Stimulated activated CD8-positive, alpha-beta memory T cell treated with anti-CD3 and anti-CD28 coated beads, Interleukin-7, amount 100 ng/mL, for 4 hours (primary cell): ENCODE measurements at places on chromosomes 6 and 20.

DNA sequence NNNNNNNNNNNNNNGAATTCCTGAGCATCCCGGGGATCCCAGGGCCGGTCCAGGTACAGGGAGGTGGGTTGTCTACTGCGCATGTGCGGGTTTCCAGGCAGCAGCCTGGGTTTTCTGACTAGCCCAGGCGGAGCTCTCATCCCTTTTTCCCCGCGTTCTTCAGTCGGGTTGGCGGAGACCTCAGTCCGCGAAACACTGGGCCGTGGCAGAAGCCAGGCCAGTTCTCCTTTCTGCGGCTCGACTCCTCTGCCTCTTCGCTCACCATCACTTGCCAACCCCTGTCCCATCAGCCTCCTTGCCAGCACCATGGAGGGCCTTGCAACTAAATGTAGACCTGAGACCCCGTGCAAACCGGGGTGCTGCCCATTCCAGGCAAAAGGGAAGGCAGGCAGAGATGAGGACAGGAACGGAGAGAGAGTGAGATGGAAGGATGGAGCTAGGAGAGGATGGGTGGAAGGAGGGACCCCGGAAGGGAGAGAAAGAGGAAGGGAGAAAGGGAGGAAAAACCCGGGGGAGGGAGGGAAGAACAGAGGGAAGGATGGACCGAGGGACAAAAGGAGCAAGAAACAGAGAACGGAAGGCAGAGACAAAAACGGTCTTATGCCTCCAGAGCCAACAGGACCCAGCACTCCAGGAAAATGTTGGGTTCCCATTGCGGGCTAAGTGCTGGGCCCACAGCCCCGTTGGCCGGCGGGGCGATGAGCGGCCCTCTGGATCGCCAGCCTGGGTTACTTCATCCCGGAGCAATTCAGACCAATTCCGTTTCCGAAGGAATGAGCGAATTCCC, 445.4 kb upstream of the DEFB115 start:
- no peak for DNase-seq

GRCh38 chr6:48611332-48611731, 500.3 kb upstream of the PTCHD4 start:
- no peak for DNase-seq

DNA sequence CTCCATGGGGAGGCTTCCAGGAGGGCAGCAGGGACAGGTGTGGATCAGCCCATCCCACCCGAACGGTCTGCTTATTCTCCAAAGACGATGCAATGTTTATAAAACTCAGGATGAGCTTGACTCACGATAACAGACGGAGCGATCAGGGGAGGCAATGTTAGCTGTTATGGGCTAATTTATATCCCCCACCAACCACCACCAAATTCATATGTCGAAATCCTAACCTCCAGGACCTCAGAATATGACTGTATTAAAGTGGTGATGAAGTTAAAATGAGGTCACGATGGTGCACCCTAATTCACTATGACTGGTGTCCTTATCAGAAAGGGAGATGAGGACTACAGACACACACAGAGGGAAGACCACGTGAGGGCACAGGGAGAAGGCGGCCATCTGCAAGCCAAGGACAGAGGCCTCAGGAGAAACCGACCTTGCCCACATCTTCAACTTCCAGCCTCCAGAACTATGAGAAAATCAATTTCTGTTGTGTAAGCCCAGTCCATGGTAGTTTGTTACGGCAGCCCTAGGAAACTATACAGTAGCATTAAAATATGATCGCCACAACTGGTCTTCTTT, 7.0 kb downstream of the ADTRP start:
- DNase-seq, result no peak

DNA sequence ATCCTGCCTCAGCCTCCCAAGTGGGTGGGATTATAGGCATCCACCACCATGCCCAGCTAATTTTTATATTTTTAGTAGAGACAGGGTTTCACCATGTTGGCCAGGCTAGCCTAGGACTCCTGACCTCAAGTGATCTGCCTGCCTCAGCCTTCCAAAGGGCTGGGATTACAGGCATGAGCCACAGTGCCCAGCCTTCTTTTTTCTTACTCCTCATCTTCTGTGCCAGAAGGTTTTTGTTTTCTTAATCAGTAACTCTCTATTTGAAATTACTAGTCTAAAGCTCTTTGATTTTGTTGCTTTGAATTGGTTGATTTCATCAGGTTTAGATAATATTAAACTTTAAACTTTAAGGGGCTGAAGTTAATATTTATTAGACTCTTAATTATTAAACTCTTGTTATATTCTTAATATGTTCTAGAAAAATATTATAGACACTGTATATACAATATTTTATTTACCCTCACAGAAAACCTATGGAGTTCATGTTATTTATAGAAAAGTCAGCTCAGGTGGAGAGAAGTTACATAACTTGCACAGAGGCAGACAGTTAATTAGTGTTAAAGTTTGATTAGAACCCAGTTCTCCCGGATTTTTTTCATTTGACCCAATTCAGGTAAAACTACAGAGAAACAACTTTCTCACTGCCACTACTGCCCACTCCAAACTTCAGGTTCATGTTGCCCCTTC, 177.4 kb upstream of the SGK1 start:
- DNase-seq, result no peak

- DNase-seq, result no peak
Measured at GRCh38 chr6:152399399-152399798, 237.8 kb downstream of the SYNE1 start.

- DNase-seq, result no peak
Measured at GRCh38 chr6:95576218-95576997, 927 bp upstream of the MANEA start.

- DNase-seq, result no peak
Measured at GRCh38 chr6:139587469-139587868, 213.0 kb upstream of the CITED2 start.

DNA sequence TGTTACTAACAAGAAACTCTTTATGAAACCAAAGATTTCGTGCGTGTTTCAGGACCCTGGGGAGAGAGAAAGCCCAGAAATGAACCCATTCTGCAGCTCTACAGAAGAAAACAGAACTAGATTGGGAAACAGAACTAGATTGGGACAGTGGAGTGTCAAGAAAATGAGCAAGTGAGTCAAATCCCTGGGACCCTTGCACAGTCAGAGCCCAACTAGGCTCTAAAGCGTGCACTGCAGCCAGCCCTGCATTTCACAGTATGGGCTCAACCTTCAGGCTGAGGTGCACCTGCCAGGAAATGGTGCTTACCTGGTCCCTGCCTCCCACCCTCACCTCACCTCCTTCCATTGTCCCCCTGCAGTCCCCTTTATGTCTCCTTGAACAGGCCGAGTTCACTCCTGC, 39.7 kb downstream of the BFSP1 start:
- DNase-seq, result no peak

GRCh38 chr6:147708170-147708569, 199.7 kb downstream of the SAMD5 start:
- DNase-seq, result no peak

- no peak for DNase-seq
Measured at GRCh38 chr20:49573900-49574416, 6.0 kb upstream of the PTGIS start.

DNA sequence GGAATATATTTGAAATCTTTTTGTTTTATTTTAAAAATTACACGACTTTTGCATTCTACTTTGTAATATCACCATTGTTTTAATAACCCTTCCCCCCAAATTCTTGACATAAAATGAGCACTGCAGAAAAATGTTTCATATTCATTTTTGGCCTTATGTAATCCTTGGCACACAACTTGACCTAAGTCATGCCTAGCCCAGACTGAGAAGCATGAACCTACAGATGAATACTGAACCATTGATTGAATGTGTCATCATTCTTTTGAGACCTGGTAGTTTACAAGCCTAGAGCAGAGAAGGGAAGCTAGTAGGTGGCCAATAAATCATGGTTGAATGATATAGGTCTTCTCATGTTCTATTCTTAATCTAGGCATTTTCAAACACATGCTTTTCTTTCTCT, 89.4 kb upstream of the EDN1 start:
- DNase-seq, result no peak

DNA sequence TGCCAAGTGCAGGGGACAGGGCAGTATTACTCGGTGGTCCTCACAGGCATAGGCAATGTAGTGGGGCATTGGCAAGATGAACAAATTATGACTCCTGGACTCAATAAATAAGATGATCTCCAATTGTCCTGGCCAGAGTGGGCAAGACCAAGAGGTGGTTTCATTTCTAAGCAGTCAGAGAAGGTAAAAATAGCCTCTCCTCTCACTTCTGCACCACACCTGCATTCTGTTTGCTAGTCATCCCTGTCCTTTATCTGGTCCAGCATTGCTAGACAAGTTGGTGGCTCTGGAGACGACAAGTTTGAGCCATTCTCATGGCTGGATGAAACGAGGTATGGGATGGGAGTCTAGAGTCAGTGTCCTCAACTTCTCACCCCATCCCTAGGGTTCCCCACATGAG, 83.0 kb downstream of the BANF2 start:
- DNase-seq, result no peak

DNA sequence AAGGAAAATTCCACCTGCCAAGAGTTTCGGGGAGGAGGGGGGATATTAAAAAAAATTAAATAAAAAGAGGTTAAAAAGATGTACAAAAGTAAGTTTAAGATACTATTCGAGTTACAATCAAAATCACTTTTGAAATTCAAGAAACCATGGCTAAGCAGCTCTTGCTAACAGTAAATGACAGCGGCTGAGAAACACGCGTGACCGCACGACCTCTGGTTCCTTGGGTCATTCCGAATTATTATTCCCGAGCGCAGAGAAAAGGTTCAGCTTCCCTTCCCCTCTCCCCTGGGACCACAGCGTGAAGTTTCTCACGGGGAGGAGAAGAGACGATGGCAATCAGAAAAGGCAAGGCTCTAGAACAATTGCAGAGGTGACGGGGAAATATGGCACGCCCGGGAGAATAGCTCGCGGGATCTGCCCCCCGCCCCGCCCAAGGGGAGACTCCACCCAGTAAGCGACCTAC, 496 bp downstream of the TMEM242 start:
- DNase-seq, result peak; percentile 70

GRCh38 chr20:45248609-45249008, 5.8 kb downstream of the SLPI start:
- DNase-seq, result no peak

DNA sequence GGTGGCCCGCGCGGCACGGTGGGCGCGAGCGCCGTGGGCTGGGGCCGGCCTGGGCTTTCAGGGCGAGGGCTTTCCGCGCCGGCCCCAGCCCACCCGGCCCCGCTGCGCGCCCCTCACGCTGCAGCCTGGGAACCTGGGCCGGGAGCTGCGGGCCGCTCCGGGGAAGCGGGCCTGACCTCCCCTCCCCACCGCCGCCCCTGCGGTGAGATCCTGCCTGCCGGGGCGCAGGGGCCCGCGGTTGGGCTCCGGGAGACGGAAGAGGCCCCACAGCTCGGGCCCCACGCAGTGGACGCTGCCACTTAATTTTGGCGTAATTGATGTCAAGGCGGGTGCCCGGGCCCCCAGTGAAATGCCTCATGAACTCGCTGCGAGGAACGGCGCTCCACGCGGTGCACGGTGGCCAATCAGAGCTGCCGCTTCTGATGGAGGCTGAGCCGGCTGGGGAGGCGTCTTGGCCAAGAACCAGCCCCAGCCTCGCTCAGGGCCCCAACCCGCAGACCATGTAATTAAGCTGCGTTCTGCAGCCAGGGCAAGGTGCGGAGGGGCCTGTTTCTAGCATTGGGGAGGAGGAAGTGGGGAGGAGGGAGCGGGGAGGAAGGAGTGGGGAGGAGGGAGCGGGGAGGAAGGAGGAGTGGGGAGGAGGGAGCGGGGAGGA, 96.1 kb upstream of the BHLHE23 start:
- peak; percentile 73 for DNase-seq

DNA sequence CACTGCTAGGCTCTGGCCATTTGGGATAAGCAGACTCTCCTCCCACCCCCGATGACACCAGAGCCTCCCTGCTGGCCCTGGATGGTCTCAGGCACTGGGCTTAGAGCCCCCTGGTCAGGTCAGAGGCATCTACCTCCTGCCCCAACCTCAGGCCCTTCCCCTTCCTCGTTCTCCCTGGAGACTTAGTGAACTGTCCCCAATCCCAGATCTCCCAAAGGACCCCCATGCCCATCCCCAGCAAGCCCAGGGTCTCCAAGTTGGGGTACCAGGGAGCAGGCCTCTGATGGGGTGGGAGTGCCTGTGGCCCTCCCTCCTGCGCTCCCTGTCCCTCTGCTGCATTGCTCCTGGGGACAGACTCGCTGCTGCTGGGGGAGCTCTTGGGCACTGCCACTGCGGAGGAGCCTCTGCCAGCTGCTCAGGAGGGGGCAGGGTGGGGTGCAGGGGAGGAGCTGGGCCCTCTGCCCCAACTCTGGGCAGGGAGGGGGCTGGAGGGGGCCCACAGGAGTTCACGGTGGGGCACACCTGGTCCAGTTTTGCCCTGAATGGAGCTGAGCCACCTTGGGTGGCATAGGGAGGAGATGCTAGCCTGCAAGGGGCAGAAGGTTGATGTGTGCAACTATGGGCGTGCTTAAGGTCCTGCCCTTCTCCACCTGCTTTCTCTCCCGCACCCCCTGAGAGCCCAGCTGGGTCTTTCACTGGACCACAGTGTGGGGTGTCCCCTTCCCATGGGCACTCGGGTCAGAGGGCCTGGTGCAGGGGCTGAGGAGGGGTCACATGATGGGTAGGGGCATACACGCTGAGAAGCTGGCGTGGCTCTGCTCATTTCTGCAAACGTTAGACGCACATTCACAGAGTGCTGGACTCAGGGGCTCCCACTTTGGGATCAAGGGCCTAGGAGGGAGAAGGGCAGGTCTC, 40.4 kb downstream of the SPDEF start:
- DNase-seq, result no peak

GRCh38 chr6:42195415-42195814, 659 bp upstream of the GUCA1B start:
- DNase-seq, result no peak

DNA sequence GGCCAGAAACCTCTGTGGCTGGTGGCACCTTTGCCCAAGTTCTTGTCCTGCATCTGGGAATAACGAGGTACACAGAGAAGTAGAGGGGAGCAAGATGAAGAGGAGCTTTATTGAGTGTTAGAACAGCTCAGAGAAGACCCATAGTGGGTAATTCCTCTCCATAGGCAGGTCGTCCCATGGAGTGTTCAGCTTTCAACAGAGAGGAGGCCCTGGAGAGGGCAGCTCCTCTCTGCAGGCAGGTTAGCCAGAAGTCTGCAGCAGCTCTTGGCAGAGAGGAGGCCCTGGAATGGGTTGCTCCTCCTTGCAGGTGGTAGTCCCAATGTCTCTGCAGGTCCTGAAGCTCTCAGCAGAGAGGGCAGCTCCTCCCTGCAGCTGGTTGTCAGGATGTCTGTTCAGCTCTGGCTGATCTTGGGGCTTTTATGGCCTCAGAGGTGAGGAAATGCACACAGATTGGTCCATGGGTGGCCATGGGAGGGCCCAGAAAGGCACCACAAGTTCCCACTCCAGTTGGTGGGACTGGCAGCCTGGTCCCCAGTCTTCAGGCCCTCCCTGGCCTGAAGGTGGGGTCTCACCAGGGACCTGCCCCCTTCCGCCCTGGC, 89.0 kb downstream of the IPCEF1 start:
- no peak for DNase-seq
